Hematopoietic multipotent progenitor cell treated with erythropoietin and hydrocortisone succinate and interleukin-3 and kit ligand, for 8 days (in vitro differentiated cells): ENCODE measurements at places on chromosomes 7 and 10.

- DNase-seq, result no peak
Observed at GRCh38 chr7:376306-377079, 86.5 kb downstream of the FOXL3 start.

DNA sequence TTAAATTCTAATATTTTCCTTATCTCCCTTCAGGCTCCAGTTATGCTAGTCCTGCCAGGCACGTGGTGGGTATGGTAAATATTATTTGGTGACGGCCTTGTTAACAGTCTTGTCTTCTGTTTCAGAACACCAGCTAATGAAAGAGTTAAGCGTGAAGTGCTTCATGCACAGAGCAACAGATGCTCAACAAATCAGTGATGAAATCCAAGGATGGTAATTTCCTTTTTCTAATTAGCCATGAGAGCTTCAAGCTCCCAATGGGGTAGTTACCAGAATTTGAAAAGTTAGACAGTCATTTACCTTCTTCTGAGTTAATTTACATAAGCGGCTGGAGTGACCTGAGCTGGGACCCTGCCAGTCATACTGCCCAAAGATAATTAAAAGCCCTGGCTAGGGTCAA is 1.9 kb upstream of the OTUD1 start:
- DNase-seq, result no peak

DNA sequence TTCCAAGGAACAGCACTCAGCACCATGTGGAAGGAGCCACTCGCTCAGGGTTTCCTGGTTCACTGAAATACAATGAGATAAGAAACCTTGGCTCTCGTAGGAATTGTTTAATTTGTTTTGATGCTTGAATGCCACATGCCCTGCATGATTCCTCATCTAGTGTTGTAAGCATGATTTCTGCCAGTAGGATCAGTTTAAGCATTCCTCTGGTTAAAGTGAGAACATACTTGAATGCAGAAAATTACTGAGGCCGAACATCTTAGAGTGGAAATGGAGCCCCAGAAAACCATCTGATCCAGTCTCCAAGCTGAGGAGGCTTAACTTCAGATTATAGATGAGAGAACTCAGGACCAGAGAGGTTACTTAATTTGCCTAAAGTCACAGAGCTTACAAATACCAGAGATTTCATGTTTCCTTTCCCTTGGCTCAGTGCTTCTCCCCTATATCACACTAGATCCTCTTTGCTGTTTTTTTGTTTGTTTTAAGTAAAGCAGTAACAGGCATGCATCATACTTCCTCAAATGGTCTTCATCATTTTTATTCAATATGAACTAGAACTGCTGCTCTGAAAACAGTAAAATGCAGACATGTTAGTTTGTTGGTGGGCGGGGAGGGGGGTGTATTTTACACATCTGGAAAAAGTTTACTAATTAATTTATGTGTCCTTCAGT is 125.1 kb downstream of the ADAM12 start:
- DNase-seq, result no peak

- DNase-seq, result no peak
Observed at GRCh38 chr7:142401951-142402350, 144.1 kb upstream of the PRSS58 start.

GRCh38 chr10:126433351-126433750 is 45.1 kb upstream of the ADAM12 start:
- no peak for DNase-seq

DNA sequence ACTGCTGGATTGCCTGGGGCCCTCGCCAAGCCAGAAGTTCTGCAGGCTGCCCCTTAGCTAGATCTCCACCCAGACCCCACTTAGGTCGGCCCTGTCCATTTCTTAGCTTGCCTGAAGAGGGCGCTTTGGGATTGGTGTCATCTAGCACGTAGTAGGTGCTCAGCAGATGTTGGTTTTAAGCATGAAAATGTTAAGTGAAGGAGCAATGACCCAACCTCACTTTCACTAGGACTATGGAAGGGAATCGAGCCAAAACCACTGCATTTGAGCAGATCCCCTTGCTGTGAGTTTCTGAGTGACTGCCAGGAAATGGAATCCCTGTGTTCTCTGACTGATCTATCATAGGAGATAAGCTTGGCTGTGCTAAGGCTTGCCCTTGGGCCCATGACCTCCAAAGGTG is 131.7 kb upstream of the EEPD1 start:
- DNase-seq, result peak; percentile 21

GRCh38 chr7:2405201-2405600 is 1.8 kb downstream of the CHST12 start:
- DNase-seq, result no peak

DNA sequence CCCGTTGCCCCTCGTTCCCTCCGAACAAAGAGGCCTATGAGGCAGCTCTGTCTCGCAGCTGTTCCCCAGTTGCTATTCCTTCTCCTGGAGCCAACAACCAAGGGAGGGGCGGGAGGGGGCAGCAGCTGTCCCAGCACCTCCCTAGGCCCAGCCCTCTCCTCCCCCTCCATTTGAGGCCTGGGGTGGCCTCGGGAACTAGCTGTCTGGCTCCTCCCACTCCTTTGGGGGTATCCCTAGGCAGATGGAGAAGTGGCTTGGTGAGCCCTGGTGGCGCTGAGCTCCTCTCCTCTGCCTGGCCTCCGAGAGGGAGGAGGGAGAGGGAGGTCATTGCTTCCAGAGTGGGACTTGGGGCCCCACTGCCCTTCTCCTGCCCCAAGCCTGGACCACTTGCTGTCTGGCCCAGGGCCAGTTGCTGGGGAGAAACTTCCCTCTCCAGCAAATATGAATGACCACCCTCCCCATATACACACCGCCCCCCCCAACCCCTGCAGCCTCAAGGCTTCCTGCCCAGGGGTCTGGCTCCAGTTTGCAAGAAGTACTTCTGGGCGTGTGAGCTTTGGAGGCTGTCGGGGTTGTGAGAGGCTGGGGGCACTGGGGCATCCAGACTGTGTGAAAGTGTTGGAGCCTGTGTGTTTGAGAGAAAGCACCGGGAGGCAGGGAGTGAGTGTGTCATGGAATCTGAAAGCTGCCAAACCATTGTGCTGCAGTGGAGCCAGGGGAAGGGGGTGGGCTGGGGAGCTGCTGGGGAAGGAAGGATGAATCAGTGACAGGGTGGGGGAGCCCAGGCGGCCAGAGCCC is 3.1 kb downstream of the FLNC start:
- no peak for DNase-seq
